Right lung (tissue), 10 donors: ENCODE measurements at places on chromosomes 5 and 9. TPM values are rescaled to one million over a fixed set of nuclear protein-coding genes. Genes with fewer than 3 reads are reported as not detected.

The NR4A3 gene
- 0.42 TPM for polyA plus RNA-seq

The DND1 gene
- not detected for polyA plus RNA-seq

DNA sequence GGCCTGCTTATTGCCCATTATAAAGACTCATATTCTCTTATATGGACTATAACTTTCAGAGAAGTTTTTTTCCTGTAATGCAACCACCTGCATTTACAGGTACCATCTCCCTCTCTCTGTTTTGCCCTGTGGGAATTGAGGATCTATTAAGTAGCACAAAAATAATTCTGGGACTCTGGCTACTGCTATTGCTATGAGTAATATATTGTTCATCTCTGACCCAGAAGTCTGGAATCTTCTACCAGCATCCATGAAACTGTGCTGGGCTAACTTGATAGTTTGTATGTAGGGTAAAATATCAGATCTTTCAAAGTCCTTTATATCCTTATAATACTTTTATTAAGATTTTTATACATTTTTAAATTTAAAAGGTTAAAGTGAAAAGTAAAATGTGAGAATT lies 607.2 kb downstream of the EFNA5 start:
- no peak for DNase-seq

DNA sequence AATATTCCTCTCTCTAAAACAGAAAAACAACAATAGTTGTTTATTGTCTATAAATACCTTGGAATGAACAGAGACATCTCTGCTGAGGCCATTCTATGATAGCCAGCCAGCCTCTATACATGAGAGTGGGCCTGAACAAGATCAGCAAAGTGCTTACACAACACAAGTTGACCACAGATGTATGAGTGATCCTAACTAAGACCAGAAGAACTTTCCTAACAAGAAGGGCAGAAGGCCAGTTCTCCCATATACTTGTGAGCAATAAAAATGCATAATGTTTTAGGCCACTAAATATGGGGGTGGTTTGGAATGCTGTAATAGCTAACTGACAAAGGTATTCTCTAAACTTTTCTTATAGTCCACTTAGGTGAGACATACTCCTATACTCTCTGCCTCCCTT lies 345.7 kb downstream of the SPATA31D1 start:
- DNase-seq = no peak

DNA sequence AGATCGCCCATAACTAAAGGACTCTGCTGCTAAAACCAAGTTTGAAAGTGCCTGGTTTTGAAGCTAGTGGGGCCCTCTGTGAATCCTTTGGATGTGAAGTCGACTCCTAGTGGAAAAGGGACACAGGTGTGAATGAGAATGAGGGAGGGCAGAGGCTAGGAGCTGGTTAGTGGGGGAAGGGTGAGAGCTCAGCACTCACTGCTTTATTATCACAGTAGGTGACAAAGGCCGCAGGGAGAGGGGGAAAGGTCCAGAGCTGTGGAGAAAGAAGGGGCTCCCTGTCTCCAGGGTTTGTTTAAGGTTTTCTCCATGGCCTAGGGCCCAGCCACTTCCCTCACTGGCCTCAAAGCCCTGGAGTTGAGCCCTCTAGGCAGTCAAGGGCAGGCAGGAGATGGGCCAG lies 3.5 kb downstream of the HDHD3 start:
- DNase-seq = no peak
